Vagina (tissue), 2 donors: ENCODE measurements at places on chromosomes 1 and 21.
A peak's percentile ranks its signal among the peaks of the same experiment; 100 is the strongest.

- DNase-seq: no peak
Observed at GRCh38 chr21:45317398-45318145, 29.9 kb upstream of the POFUT2 start.

DNA sequence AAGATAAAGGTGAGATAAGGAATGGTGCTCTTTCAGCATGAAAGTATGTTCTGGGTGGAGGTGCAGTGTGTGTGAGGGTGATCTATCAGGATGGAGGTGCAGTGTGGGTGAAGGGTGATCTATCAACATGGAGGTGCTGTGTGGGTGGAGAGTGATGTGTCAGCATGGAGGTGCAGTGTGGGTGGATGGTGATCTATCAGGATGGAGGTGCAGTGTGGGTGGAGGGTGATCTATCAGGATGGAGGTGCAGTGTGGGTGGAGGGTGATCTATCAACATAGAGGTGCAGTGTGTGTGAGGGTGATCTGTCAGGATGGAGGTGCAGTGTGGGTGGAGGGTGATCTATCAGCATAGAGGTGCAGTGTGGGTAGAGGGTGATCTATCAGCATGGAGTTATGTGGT lies 12.3 kb upstream of the MAP10 start:
- no peak for DNase-seq

GRCh38 chr1:203706444-203706843 lies 58.5 kb upstream of the LAX1 start:
- no peak for DNase-seq

- DNase-seq: peak; percentile 93
Observed at GRCh38 chr1:116415699-116416533, 42.9 kb downstream of the ATP1A1 start.

GRCh38 chr21:9838738-9839642 lies 682.4 kb upstream of the TPTE start:
- DNase-seq: no peak
